ENCODE measurements at places on chromosomes 1 and 21.
A peak's percentile ranks its signal among the peaks of the same experiment; 100 is the strongest.

DNA sequence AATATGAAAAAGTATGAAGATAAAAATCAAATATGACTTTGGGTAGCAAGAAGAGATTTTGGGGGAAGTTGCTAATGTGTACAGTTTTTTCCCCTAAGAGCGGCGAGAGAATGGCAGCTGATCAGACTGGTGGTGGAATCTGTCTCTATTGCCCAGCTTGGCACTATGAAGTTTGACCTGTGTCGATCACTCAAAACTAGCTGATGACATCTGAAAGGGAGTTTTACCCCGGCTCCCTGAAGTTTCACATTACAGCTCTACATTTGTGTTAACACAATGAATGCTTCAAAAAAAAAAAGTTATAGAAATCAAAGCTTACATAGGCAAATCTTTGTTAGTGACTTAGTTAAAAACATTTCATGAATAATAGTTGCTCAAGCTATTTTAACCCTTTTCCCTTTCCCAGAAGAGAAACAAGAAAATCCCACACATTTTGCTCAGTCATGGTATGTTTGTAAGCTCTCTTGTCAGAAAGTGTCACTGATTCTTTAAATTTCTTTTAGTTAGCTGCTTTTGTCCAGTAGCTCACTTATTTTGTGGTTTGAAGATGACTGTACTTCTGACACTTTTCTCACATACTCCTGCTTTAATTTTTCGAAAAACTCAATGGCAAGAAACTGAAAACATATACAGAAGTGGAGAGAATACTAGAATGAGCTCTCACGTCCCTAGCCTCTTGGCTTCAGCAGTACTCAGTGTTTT is 41.3 kb downstream of the DYRK1A start:
- DNase-seq = peak; percentile 55

DNA sequence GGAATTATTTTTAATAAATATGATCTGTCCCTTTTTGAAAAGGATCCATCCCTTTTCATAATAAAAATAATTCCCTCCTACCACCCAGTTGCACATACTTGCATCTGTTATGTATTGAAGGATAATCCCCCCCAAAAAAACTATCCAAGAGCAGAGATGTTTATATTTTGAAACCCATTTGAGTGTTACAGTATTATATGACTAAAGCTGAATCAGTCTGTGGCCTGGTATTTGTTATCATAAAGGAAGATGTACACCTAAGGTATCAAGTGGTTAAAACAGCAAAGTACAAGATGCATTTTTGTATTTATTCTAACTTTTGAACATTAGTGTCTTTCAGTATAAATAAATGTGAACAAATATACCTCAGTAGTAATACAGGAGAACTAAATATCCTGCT is 12.7 kb upstream of the TGFB2 start:
- no peak for DNase-seq

GRCh38 chr1:89975540-89976125 is 19.3 kb upstream of the ZNF326 start:
- no peak for DNase-seq

DNA sequence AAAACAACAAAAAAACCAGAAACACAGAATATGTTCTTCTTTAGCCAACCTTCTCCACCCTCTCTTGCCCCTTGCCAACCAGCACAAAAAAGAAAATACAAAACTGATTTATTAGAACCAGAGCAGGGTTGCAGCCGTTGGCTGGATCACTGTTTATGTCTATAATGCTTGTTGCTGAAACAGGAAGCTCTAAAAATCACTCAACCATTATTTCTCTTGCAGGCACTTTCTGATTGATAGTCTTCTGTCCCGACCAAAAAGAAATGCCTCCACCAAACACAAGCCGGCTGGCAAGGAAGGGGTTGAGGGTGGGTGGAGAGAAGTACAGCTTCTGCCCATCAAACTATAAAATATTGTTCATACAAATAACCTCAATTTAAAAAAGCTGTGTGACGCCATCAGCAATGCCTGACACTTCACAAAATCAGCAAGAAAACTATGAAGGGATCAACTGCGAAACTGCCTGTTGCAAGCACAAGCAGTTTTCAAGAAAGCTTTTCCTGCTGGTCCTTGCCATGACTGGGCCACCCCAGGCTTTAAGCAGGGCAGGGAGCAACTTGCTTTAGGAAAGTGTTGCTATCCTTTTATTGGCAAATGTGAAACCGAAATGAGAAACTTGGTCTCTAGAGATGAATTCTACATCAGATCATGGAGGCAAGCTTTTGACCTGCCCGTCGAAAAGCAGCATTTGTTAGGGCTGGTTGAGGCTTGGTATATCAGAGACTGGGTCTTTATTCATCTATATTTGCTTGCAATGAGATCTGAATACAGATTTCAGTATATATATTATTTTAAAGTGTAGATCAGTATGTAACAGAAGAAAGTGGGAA is 174.2 kb downstream of the RUNX1 start:
- DNase-seq = no peak

GRCh38 chr1:37472281-37472680 is 2.1 kb upstream of the ZC3H12A start:
- no peak for DNase-seq

- no peak for DNase-seq
Observed at GRCh38 chr1:34785875-34786470, 5.0 kb downstream of the GJB3 start.

- no peak for DNase-seq
Observed at GRCh38 chr1:6421266-6421665, 1.5 kb upstream of the HES2 start.

GRCh38 chr1:155272466-155273342 is 600 bp downstream of the CLK2 start:
- peak; percentile 62 for DNase-seq
